ENCODE measurements at places on chromosomes 5 and 9.

DNA sequence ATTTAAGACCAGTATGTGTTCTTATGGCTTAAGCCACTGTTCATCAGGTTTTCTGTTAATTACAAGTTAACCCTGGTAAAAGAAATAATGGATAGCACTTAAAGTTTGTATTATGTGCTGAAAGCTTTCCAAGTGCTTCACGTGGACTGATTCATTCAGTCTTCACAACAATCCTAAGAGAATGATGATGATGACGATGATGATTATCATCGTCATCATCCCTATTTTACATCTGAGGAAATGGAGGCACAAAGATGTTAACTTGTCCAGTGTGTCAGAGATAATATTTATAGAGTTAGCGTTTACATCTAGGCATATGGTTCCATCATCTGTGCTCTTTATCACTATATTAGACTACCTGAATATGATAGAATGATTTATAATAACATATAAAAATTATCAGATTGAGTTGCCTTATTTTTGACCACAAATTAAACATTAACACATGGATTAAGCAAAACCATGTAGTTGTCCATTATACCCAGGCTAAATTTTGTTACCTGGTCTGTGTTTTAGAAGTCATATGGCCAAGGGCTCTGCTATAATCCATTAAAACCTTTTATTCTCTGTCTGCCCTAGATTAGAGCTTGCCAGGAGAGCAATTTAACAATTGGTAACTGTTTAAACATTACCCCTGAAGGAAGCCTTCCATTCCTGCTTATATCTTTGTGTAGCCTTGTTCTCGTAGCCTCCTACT is 102.3 kb upstream of the MAP3K1 start:
- no peak for DNase-seq

- DNase-seq: no peak
Measured at GRCh38 chr5:61731946-61732314, 399.9 kb downstream of the ZSWIM6 start.

GRCh38 chr9:79015951-79016350 is 555.8 kb upstream of the TLE4 start:
- DNase-seq: no peak

DNA sequence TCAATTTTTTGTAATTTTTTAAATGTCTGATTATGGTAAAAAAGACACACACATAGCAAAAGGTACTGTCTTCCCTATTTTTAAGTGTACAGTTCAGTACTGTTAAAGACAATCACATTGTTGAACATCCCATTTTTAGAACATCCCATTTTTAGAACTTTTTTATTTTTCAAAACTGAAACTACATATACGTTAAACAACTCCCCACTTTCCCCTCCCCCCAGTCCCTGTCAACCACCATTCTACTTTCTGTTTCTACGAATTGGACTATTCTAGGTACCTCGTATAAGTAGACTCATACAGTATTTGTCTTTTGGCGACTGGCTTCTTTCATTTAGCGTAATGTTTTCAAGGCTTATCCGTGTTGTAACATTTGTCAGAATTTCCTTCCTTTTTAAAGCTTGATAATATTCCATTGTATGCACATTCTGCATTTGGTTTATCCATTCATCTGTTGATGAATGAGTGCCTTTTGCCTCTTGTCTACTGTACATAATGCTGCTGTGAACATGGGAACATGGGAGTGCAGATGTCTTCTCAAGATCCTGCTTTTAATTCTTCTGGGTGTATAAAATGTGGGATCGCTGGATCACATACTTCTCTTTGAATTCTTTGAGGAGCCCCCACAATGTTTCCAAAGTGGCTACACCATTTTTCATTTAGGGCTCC is 154.0 kb downstream of the PIK3R1 start:
- peak; percentile 61 for DNase-seq

- DNase-seq: peak; percentile 87
Measured at GRCh38 chr5:177431317-177432142, 5.1 kb downstream of the GRK6 start.

DNA sequence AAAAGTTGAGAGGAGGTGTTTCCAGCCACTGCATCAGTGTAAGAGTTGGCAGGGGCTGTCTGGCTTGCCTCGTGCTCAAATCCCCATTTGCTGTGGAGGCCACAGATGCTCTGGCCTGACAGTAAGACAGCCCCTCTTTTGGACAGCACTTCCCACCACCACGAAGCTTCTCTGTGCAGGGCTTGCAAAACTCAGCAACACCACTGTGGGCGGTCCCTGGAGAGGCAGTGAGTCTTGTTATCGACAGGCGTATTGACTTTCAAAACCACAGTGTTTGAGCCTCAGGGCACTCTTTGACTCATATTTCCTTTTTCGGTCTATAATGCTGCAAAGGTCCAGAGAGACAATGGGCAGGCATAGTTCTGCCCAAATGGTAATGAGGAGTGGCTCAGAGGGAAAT is 539.5 kb downstream of the EBF1 start:
- no peak for DNase-seq

DNA sequence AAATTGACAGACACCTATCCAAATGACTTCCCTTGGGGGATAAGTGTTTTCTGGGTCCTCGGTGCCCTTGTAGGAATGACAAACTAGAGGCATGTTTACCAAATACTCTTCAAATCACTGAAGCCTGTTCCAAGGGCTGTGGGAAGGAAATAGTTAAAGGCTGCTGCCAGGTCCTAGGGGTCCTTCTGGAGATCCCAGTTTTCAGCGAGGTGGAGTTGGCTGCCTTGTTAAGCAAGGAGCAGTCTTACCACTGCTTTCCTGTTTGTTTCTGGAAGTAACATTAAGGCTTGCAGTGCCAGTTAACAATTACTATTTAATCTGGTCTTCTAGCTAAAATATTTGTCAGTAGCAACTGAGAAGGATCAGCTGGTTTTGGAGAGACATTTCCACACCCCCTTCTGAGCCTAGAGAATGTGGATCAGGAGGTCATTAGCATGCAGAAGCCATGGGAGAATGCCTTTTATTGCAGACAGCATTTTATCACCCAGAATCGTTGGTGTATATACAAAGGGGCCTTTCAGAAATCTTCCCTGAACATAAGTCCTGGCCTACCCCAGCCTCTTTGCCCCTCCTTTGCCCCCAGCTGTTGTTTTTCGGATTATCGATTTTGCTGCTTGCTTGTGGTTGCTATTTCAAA is 238.8 kb downstream of the DMAC1 start:
- DNase-seq: no peak

GRCh38 chr5:79318935-79319614 is 83.1 kb downstream of the JMY start:
- no peak for DNase-seq

- DNase-seq: no peak
Measured at GRCh38 chr9:99678566-99678965, 143.1 kb upstream of the NR4A3 start.

- DNase-seq: no peak
Measured at GRCh38 chr9:15010581-15010980, 100.4 kb upstream of the FREM1 start.

DNA sequence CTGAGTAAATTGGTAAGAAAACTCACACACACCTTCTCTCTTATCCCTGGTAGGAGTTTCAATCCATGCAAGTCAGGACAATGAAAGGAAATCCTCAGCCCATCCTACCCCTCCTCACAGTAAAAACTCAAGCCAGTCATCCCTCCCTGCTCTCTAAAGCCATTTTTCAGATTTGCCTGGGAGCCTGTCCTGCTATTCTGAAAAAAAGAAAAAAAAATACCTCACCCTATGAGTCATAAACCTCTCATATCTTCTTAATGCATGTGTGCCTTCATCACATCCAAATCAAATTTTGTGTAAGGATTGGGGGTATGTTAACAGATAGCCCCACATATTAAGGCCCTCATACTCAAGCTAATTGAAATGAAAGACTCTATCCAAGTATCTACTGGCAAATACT is 14.1 kb downstream of the UGT3A2 start:
- no peak for DNase-seq

DNA sequence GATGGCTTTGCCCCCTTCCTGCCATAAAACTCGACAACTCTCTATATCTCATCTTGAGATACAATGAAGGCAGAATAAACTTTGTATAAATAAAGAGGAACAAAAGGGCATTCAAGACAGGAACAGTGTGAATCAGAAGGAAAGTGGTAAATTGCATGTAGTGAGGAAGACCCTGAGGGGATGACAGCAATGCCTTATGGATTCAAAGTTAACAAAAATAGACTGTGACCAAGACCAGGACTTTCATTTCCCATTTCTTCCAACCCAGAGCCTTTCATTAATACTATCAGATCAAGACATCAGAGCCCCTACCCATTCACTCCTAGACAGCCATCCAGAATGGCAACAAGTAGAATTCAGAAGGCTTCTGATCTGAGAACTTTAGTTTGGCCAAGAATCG is 46.4 kb upstream of the ZNF462 start:
- no peak for DNase-seq

DNA sequence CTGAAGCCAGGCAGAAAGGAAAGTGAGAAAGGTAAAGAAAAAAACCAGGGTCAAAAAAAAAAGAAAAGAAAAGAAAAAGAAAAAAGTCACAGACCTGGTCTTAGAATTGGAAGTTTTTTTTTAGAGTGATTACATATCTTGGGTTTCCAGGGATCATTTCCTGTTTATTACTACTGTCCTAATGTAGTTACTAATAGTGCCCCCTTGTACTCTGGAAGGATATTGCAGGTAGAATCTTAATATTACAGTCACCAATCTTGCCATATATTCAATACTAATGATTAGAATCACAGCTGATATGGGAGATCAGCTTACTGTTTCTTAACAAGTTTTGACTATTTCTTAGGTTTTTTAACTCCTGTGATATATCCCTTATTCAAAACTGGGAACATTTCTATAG is 543.2 kb upstream of the CDH6 start:
- DNase-seq: no peak

DNA sequence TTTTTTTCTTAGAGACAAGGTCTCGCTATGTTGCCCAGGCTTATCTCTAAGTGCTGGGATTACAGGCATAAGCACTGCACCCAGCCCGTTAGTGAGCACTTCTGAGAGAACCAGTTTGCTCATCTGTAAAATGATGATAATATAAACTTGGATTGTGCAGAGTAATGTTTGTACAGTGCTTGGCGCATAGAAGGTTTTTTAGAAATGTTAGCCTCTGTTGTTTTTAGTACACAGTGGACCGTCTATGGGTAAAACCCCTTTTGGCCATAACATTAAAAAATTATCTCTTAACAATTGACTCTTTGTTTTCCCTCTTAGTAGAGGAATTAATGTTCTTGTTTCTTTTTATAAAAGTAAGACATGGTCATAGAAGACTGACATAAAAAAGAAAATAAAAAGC is 202.1 kb downstream of the PCSK5 start:
- DNase-seq: no peak

DNA sequence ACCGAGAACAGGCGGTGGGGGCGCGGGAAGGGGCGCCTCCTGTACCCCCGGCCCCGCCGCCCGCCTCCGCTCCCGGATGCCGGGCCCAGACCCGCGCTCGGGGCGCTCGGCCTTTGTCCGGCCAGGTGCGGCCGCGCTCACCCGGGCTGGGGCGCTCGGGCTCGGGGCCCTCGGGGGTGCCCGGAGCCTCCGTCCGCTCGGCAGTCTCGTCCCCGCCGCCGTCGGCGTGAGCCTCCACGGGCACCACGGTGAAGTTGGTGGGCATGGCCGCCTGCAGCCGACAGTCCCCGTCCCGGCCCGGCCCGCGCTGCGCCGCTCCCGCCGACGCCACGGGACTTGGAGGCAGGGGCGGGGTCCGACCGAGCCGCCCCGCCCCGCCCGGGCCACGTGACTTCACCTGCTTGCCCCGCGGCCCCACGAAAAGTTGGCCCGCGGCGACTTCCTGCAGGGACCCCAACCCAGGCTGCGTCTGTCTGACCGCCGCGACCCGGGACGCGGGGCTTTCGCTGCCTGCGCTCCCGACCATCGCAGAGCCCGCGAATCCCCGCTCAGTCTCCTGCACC is at the start of gene SLC12A7:
Gene SLC12A7 (minus strand): TSS at position 337 of the 563 bp plus-strand sequence. CDS start 72 bp downstream, at position 265.
- DNase-seq: peak; percentile 79

- DNase-seq: no peak
Measured at GRCh38 chr5:56176155-56176798, 56.9 kb downstream of the ANKRD55 start.

DNA sequence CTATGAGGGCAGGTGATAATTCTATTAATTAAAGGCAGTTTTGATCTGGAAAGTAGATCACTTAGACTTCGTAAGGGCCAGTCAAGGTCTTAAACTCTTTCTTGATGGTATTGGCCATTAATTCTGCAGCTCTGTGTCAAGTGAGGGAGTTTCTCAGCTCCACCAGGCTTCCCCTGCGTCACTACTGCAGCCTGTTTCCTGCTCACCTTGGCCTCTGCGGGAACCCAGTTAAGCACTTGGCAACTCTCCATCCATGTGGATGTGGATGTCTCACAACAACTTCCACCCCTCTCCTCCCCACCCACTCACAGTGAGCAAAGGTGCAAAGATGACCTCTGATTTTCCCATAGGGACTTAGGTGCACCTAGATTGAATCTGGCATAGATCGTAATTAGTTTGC is 191.6 kb downstream of the PLK2 start:
- DNase-seq: no peak

GRCh38 chr9:78938821-78939220 is 632.9 kb upstream of the TLE4 start:
- DNase-seq: no peak

DNA sequence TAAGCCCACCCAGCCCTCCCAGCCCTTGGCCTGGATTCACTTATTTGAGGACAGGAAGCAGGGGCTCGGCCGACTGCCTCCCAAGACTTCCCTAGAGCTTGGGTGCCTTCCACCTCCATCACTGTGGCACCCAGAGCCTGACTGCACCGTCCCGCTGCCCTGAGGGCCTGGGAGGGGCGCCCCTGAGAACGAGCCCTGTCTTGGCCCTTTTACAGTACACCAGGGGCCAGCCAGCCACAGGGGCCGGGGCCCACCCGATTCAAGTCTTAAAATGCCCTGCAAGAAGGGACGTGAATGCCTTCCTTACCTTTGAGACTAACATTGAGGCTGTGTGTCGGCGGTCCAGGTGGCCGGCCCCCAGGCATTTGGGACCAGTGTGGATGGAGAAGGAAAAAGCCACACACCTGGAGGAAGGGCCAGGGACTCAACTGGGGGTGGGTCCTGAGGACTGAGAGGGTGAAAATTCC is 16.8 kb downstream of the FAM78A start:
- no peak for DNase-seq

Measured in activated CD4-positive, alpha-beta T cell treated with anti-CD3 and anti-CD28 coated beads for 48 hours (primary cell).